Spinal cord (tissue), 10 donors: ENCODE measurements at places on chromosomes 1 and 21.

- no peak overlapping the region for H3K4me3 ChIP-seq
- no peak for DNase-seq
- H3K27me3 ChIP-seq: no peaks in the 10 kb centered on the region
- H3K4me1 ChIP-seq: no peaks in the 10 kb centered on the region
These were observed 18.9 kb downstream of the COLGALT2 start for GRCh38 chr1:184018622-184019021.

DNA sequence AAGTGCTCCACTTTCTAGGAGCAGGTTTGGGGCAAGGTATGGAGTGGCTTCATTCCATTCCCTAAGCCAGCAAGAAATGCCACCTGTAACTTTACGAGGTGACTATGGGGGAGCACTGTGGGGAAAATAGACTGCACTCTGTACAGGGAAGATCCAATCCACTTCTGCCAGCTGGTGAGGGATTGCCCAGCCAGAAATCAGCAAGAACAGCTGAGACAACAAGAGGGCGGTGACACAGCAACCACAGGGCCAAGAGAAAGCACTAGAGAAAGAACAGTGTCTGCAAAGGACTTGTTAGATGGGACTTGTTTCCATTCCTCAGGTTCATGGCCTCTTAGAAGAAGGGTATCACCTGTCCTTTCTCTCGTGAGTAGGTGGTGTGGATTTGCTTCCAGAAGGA is 19.6 kb downstream of the CAPN8 start:
- H3K27me3 ChIP-seq: no peaks in the 10 kb centered on the region
- H3K27ac ChIP-seq: no peak overlapping the region
- H3K36me3 ChIP-seq: no peaks in the 10 kb centered on the region
- no peak overlapping the region for H3K4me3 ChIP-seq

GRCh38 chr1:20099533-20099932 is 19.8 kb downstream of the PLA2G2D start:
- H3K4me1 ChIP-seq: peaks cover 8% of the 10 kb centered on the region
- H3K27ac ChIP-seq: no peak overlapping the region
- no peaks in the 10 kb centered on the region for H3K36me3 ChIP-seq
- no peaks in the 10 kb centered on the region for H3K27me3 ChIP-seq

GRCh38 chr1:246267896-246268295 is 239.2 kb downstream of the SMYD3 start:
- H3K4me1 ChIP-seq: no peaks in the 10 kb centered on the region
- no peaks in the 10 kb centered on the region for H3K36me3 ChIP-seq
- no peak overlapping the region for H3K4me3 ChIP-seq

DNA sequence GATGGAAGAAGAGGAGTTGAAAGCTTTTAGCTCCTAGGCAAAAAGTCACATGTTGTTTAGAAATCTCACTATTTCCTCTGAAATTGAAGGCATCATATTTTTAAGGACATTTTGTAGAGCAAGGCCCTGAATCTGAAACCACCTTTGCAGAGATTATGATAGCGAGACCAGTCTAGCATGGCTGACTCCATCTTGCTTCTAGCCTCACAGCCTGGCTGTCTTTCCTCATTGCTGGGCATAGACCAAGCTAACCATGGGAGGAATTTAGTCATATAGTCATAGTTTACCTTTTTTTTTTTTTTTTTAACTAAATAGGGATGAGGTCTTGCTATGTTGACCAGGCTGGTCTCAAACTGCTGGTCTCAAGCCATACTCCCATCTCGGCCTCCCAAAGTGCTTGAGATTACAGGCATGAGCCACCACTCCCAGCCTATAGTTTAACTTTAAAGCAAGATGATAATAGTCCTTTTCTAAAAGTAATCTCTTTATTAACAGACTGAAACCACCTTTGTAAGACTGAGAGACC is 42.2 kb upstream of the ZNF326 start:
- H3K4me1 ChIP-seq: no peaks in the 10 kb centered on the region
- H3K36me3 ChIP-seq: no peaks in the 10 kb centered on the region
- DNase-seq: no peak
- H3K4me3 ChIP-seq: no peak overlapping the region
- H3K27ac ChIP-seq: no peak overlapping the region

DNA sequence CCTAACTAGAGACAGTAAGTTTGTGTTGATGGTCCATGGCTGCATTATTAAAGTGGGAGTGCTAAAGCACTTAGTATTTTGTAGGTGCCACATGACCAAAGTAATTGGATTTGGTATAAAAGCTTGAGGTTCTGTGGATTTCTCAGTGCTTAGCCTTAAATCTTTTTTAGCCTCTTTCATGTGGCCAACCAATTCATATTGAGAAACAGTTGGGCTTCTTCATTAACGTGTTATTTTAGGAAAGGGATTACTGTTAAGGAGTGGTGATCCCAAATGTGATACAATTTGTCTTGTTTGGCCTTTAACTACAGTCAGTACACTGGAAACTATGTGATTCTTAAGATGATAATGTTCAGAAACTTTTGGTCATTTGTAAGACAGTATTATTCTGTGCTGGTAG is 25.5 kb downstream of the MAN1A2 start:
- H3K4me1 ChIP-seq: no peaks in the 10 kb centered on the region
- no peak overlapping the region for H3K4me3 ChIP-seq
- H3K27ac ChIP-seq: no peak overlapping the region
- no peaks in the 10 kb centered on the region for H3K27me3 ChIP-seq
- DNase-seq: no peak

- no peak for DNase-seq
- H3K27me3 ChIP-seq: no peaks in the 10 kb centered on the region
- H3K4me3 ChIP-seq: no peak overlapping the region
These were observed 506.6 kb upstream of the PTBP2 start for GRCh38 chr1:96214982-96215381.

DNA sequence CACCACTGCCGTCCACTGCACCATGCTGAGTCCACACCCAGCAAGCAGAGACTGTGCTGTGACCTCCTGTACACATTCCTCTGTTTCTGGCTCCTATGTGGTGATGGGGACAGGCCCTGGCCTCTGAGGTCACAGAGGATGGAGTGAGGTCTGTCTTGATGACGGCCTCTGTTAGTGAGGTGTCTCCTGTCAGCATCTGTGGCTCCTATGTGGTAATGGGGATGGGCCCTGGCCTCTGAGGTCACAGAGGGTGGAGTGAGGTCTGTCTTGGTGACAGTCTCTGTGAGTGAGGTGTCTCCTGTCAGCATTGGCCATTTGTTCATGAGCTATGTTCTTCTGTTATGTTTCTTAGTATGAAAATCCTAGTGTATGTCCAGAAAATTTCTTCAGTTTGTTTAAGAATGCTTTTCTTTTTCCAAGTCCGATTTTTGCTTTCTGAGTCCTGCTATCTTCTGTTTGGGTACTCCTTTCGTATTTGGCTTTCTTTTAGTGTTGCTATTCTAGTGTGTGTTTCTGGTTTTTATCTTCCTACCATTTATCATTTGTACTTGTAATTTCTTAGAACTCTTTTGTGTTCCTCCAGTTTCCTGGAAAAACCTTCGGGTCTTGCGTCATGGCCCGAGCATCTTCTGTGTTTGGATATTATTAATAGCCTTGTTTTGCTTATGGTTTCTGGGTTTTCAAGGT is 13.4 kb downstream of the SNAP47 start:
- no peak overlapping the region for H3K27ac ChIP-seq
- peaks cover 4% of the 10 kb centered on the region for H3K4me1 ChIP-seq
- no peak for DNase-seq

GRCh38 chr1:30039354-30040080 is 683.9 kb downstream of the MATN1 start:
- H3K36me3 ChIP-seq: no peaks in the 10 kb centered on the region
- no peaks in the 10 kb centered on the region for H3K27me3 ChIP-seq
- H3K4me1 ChIP-seq: peaks cover 3% of the 10 kb centered on the region
- H3K4me3 ChIP-seq: no peak overlapping the region

- no peaks in the 10 kb centered on the region for H3K27me3 ChIP-seq
- no peak for DNase-seq
- H3K4me1 ChIP-seq: no peaks in the 10 kb centered on the region
- H3K36me3 ChIP-seq: no peaks in the 10 kb centered on the region
- no peak overlapping the region for H3K4me3 ChIP-seq
These were observed 210.4 kb upstream of the RUNX1 start for GRCh38 chr21:35259457-35259856.

- peaks cover 5% of the 10 kb centered on the region for H3K4me1 ChIP-seq
- H3K27ac ChIP-seq: no peak overlapping the region
- no peaks in the 10 kb centered on the region for H3K27me3 ChIP-seq
These were observed 37.5 kb upstream of the PRDM2 start for GRCh38 chr1:13662493-13662892.

- peaks cover 3% of the 10 kb centered on the region for H3K36me3 ChIP-seq
- H3K4me1 ChIP-seq: peaks cover 5% of the 10 kb centered on the region
- H3K27ac ChIP-seq: no peak overlapping the region
- H3K27me3 ChIP-seq: no peaks in the 10 kb centered on the region
These were observed 114.9 kb downstream of the SIK1 start for GRCh38 chr21:43312011-43312410.

DNA sequence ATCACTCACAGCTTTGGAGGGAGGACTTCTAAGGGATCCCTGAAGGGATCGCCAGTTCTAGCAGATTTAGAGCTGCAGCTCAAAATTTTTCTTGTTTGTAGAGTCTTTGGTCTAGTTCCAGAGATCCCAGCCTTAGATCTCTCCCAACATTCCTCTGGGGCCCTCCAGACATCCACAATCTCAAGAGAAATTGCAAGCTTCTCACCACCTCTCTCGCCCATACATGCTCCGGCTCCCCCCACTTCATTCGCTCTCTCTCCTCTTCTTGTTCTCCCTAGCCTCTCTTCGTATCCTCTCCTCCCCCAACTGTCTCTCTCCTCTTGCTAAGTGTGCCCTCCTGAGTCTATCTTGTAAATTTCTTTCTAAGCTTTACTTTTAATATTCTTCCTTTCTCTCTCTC is 15.1 kb upstream of the TUT4 start:
- no peaks in the 10 kb centered on the region for H3K27me3 ChIP-seq
- no peak overlapping the region for H3K4me3 ChIP-seq
- H3K36me3 ChIP-seq: no peaks in the 10 kb centered on the region
